Activated T-cell treated with anti-CD3 and anti-CD28 coated beads, Interleukin-2, amount 50 U/mL, for 24 hours (primary cell): ENCODE measurements at places on chromosomes 3 and 15.

DNA sequence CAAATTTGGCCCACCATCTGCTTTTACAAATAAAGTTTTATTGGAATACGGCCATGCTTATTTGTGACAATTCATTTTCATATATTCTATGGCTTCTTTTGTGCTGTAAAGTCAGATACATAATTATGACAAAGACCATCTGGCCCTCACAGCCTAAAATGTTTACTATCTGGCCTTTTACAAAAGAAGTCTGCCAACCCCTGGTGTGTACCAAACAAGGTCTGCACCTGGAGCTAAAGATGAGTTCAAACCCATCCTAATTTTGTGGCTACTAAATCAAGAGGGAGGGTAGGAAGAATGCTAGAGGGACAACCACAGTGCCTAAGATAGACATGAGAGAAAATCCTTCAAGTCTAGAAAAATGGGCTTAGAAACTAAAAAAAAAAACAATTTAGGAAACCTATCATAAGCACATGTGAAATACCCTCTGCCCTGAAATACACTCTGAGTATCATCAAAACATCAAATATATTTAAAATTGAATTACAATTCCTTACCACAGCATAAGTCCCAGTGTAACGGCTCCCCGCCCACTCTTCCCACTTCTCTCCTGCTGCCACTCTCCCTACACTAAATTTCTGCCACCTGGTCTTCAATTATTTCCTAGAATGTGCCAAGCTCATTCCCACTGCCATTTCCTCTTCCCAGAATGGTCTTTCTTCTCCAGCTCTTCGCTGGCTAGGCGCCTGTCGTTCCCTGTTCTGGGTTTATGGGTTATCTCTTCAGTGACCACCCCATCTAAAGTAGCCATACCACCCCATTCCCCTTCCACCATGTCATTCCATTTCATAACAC lies 950.7 kb upstream of the CFAP20DC start:
- DNase-seq: no peak

- no peak for DNase-seq
These were observed 133.9 kb downstream of the ALDH1A2 start for GRCh38 chr15:57931570-57931969.

DNA sequence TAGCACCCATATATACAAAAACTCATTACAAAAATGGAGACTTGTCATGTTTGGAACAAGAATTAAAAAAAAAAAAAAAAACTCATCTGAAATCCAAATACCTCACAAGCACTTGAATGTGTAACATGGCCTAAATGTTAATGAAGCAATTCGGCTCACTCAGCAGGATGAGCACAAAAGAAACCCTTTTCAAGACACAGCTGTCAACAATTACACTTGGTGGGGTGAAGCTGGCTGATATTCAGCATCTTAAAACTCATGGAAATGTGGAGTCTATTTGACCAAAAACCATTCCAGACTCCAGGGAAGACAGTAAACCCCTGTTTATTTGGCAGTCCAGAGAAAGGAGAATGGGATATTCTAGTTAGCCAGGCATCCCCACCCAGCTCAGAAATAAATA lies 205.4 kb upstream of the TSC22D2 start:
- no peak for DNase-seq

GRCh38 chr15:35986191-35986721 lies 440.3 kb upstream of the DPH6 start:
- no peak for DNase-seq

DNA sequence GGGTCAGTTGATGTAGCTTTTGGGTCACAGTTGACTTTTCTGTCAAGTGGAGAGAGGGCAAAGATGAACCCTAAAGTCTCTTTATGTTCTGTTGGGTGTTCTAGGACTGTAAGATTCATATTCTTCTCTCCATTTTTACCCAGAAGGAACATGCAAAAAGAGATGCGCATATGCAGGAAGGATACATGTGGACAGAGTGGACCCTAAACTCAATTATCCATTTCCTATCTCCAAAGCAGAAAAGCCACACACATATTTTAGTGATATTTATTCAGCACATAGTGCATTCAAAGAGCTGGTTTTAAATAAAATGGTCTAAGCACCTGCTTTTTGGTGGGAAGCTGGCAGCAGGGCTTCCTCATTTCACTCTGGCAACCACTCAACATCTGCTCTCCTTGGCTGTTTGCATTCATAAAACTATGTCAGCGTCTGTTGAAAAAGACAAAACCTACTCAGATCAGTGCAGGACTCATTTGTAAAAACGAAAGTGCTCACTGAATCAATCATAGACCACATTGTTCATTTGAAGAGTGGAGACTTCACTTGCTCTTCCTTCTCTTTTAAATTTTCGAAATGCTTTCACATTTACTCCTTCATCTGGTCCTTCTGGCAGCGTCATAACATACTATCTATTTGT lies 96.6 kb downstream of the SEMA6D start:
- no peak for DNase-seq

DNA sequence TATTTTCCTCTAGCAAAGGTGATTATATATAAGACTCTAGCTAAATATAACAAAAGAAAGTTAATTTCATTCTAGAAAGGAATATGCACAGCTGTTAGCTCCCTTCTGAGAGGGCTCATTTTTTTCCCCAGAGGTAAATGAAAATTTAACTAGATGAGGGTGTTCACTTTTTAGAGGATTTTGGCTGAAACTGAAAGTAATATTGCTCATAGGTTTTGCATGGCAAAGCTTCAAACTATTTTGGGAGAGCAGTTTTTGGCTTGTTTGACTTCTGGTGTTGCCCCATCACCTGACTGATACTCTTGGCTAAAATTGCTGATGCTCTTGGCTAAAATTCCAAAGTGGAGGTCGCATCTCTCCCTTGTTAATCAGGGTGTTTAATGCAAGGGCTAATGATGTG lies 311.9 kb downstream of the EDEM1 start:
- DNase-seq: no peak

DNA sequence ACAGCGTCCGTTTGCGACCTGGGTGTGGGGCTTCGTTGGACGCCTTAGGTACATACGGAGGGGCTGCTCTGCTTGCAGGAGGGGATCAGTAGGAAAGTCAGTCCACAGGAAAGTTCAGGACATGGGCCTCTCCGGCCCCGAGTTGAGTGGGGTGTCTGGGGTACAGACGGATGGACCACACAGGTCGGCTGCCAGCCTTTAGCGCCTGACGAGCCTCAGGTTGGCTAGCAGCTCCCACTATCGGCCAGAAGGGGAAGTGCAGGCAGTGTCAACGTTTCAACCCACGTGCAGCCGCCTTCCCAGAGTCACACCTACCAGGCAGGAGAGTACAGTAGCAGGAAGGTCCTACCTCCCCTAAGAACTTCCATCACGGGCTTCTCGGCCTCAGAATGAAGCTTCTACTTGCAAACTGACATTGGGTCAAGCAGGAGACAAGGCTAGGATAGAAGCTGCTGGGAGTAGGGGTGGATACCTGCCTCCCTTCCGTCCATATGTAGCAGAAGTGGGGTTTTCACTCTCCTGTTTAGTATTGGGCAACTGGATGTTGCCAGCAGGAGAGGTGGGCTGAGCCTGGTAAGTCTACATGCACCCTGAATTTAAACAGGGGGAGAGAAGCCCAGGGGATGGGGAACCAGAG lies 1.8 kb upstream of the SCN5A start:
- peak; percentile 82 for DNase-seq

GRCh38 chr15:92663250-92663951 lies 7.8 kb upstream of the FAM174B start:
- DNase-seq: no peak

DNA sequence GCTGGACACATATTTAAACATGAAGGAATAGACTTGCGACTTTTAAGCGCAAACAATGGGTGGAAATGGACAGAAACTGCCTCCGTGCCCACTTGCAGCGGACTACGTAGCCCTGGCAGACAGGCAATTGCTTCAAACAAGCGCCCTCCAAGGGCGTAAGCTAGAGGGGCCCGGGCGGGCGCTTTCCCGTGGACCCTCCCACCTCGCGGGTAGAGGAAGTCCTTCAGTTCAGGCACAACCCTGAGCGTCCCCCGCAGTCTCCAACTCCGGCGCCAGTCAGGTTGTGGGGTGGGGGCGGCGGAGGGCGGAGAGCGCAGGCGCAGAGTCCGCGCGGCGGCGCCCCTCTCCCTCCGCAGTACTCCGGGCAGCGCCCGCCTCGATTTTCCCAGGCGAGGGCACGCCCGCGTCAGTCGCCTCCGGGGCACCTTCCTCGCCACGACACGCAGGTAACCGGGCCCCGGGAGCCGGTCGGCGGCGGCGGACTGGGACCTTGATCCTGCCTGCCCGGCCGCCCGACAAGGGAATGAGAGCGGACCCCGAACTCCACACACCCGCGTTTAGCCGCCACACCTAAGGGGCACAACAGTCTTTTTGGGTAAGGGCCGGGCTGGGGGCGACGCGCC lies at the start of gene SLC35G2:
Gene SLC35G2, plus strand, starts transcription at position 358 of the 623 bp plus-strand sequence. CDS start 35,335 bp downstream, outside the sequence.
- DNase-seq: peak; percentile 59

DNA sequence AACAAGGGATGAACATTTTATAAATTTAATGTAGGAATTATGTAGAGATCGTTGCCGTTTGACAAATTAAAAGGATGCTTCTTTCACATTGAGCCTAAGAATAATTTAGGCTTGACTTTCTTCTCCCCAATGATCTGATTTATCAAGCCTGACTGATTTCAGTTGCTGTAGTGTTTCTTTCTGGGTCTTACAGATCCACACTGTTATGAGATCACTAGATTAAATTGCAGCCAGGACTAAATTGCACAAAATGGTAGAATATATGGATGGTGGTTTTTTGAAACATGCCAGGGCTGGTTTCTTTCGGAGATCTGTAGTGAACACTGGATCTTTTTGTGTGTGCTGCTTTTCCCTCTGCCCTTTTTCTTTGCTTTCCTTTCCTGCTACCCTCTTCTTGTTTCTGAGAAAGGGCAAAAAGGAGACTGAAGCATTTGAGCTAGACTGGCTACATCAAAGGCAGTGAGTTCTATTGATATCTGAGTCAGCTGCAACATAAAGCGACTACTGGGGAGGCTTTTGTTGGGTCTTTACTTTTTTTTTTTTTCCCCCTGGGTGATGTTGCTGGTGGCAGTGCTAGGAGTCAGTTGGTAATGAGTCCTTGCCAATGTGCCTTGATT lies 83.0 kb downstream of the AKAP13 start:
- DNase-seq: no peak

DNA sequence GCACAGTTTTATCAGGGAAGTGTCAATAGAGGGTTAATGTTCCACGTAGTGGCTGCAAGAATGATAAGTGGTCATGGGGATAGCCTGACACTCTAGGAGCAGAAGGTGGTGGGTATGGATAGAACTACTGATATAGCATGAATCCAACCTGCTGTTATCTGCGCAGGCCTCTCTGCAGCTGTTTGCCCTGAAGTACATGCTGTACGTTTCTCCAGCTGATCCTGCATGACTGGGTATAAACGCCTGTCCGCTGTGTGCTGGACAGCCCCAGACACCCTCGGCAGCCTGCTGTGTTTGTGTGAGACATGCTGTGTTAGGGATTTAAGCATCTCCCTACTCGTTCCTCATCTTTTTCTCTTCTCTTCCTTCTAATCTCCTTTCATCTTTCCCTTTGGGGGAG lies 87.1 kb downstream of the LPP start:
- DNase-seq: no peak

- DNase-seq: no peak
These were observed 57.5 kb downstream of the CACNA2D2 start for GRCh38 chr3:50445919-50446318.

- no peak for DNase-seq
These were observed 178.8 kb downstream of the MEIS2 start for GRCh38 chr15:36921484-36922091.

DNA sequence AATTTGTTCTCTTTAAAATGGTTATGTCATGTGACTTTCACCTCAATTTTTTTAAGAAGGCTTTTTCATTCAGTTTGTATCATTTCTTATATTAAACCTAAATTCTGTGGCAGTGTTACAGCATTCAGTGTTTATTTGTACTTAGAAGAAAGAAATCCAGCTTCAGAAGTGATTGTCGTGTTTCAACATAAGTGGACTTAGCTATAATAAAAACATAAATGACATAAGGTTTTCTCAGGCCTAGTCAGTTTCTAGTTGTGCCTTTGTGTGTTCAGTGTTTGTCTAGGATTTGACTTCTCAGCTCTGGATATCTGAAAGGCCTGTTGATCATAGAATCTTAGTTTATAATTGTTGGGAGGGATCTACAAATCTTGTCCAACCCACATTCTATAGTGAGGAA lies 80.5 kb downstream of the STT3B start:
- no peak for DNase-seq

GRCh38 chr15:61681676-61682075 lies 378.6 kb downstream of the VPS13C start:
- DNase-seq: no peak

- no peak for DNase-seq
These were observed 204.1 kb downstream of the CNTN3 start for GRCh38 chr3:74410276-74410941.

DNA sequence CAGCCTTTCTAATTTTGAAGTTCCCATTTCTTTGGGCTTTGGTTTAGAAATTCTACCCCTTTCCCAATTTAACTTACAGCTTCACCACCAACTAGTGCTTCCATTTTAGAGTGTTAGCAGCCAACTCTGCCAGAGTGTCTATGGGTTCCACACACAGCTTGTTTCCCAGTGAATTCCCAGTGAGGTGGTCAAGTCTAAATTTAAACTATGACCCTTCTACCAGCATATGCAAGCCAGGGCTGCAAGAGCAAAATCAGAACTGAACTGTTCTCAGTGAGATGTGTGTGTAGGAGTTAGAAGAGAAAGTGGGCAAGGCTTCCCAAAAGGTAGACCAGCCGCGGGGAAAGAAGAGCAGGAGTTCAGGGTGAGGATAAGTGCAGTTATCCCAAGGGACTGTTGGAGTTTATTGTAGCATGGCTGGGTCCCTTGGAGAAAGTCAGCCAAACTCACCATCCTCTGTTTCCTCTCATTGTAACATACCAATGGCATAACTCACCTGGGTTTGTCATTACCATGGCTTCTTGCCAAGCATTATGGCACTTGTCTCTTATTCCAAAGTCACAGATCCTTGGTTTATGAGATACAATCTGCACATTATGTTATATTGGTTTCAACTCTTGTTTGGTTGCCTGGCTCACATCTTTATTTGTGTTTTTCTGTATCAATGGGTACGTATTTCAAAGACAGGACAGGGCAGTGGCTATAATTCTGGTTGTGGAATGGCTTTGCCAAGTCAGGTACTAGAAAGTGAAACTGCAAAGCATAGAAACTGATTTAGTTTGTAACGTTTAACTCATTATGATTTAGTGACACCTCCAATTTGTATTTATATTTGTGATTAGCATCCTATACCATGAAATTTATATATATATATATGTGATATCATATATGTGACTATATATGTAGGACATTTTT lies 130.2 kb upstream of the UMPS start:
- DNase-seq: no peak

DNA sequence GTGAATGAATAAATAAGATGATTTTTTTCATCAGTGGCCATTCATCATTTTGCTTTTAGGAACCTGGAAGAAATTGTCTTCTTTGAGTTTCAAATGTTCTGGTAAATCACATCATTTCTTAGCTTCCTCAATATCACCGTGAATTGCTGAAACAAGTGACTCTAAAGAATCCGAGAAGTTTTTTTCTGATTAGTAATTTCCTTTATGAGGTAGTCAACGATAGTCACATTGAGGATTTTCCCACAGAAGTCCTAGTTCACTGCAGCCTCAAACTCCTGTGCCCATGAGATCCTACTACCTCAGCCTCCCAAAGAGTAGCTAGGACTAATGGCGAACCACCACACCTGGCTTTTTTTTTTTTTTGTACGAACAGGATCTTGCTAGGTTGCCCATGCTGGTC lies 3.6 kb upstream of the TMPRSS7 start:
- DNase-seq: no peak
